ENCODE measurements at places on chromosomes 1 and 21. TPM values are rescaled to one million over a fixed set of nuclear protein-coding genes. Genes with fewer than 3 reads are reported as not detected.

MYOC gene
- 0.10 TPM for polyA plus RNA-seq

FAM167B gene
- 5.8 TPM for polyA plus RNA-seq

- no peak for DNase-seq
Observed at GRCh38 chr1:96580920-96581319, 140.7 kb upstream of the PTBP2 start.

DNA sequence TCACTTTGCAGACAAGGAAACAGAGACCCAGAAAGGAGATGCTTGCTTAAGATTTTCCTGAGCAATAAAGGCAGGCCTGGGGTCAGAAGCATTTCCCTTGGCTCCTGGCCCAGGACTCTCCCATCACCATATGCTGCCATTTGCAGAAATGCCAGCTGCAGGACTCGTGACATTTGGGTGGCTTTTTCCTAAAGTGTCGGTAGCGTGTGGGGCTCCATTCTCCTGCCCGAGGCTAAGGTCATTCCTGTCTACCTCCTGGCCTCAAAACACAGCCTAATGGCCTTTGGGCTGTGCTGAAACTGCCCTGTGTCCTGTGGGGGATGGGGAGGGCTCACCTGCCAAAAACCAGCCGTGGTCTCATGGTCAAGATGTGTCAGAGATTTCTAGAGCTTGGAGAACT is 216.1 kb upstream of the EDN2 start:
- DNase-seq: no peak

DNA sequence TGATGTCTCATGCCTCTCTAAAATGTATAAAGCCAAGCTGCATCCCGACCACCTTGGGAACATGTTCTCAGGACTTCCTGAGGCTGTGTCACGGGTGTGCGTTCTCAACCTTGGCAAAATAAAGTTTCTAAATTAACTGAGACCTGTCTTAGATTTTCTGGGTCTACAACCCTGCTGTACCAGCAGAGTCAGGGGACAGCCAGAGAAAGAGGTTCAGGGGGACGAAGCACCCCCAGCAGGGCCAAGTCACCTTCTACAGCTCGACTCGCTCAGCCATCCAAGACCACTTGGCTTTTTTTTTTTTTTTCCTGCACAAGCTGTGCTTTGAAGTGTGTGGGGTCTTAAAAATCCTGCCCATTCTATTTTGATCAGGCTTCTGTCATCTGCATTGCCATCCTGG is 28.5 kb upstream of the PDE9A start:
- DNase-seq: no peak

- DNase-seq: no peak
Observed at GRCh38 chr1:155010211-155010918, 7.8 kb downstream of the ZBTB7B start.

- DNase-seq: no peak
Observed at GRCh38 chr1:51283979-51284378, 46.4 kb downstream of the TTC39A start.

GRCh38 chr1:178275049-178275448 is 181.1 kb downstream of the RASAL2 start:
- no peak for DNase-seq
